ENCODE measurements at places on chromosomes 2 and 18. TPM values are rescaled to one million over a fixed set of nuclear protein-coding genes. Genes with fewer than 3 reads are reported as not detected.

The REV1 gene
- total RNA-seq, result 67.8 TPM

The EHBP1 gene
- 222 TPM for total RNA-seq

The RPRM gene
- total RNA-seq, result not detected

The STON1 gene
- total RNA-seq, result 0.34 TPM

The TNFRSF11A gene
- 0.34 TPM for total RNA-seq

The NT5DC4 gene
- 0.07 TPM for total RNA-seq

The ERICH2 gene
- 1.7 TPM for total RNA-seq

The LIMS4 gene
- not detected for total RNA-seq

The ALPG gene
- total RNA-seq, result not detected

The TRPM8 gene
- total RNA-seq, result not detected

The GFPT1 gene
- 118 TPM for total RNA-seq

The AQP12A gene
- not detected for total RNA-seq

The HOXD8 gene
- total RNA-seq, result not detected

The EGR4 gene
- not detected for total RNA-seq

The GAREM2 gene
- total RNA-seq, result 0.34 TPM

The CHRND gene
- not detected for total RNA-seq

The FAM210A gene
- total RNA-seq, result 98.0 TPM

The AQP12B gene
- not detected for total RNA-seq

The CRACDL gene
- 0.34 TPM for total RNA-seq

All from nasal cavity respiratory epithelium epithelial cell of viscerocranial mucosa (primary cell).